ENCODE measurements at places on chromosomes 16 and 17.

DNA sequence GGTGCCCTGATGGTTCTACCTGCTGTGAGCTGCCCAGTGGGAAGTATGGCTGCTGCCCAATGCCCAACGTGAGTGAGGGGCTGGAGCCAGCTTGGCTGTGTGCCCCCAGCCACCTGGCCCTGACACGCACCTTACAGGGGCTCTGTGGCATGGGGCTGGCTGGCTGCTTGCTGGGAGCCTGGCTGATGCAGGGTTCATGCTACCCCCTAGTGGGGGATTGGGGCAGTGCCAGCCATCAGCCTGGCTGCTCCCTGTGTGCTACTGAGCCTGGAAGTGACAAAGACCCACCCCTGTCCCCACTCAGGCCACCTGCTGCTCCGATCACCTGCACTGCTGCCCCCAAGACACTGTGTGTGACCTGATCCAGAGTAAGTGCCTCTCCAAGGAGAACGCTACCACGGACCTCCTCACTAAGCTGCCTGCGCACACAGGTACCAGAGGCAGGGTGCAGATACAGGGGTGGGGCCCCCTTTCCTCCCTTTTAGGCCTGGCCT is 5.7 kb downstream of the GRN start:
- peak; percentile 84 for DNase-seq

- DNase-seq: no peak
These were observed 21.4 kb downstream of the ZC3H18 start for GRCh38 chr16:88591577-88592021.

- DNase-seq: no peak
These were observed 106.9 kb downstream of the SYCE1L start for GRCh38 chr16:77306075-77306474.

DNA sequence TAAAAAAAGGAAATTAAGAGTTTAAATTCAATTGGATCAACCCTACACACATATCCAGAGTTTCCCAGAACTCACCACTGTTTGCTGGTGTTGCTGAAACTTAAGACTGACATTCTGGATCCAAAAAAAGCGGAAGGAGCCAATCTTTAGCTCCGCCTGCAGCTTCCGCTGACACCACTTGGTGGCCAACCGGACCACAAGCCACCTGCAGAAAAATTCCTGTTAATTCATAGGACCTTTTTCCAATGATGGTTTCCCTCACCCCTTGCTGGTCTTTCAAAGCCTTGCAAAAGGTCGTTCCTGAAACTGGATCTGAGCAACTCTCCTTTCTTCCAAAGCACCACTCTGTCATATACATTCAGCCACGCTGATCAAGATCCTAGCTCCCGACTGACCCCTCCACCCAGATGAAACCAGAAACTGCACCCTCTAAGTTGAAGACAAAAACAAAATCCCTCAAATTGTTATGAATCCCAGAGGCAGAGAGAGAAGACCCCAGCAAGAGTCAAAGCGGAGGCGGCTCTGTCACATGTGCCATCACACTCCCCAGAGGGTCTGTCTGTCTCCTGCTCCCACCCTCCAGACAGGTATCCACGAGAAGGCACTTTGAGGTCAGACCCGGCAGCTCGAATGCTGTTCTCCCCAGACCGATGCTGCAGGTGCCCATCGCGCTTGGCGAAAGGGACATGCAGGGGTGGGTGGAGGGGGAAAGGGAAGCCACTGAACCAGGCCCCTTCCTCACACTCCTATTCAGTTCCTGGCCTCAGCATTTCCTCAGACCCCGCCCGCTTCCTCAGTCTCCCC is 773 bp downstream of the BLTP2 start:
- DNase-seq: peak; percentile 72

GRCh38 chr17:58060596-58061191 is 22.5 kb upstream of the DYNLL2 start:
- no peak for DNase-seq

DNA sequence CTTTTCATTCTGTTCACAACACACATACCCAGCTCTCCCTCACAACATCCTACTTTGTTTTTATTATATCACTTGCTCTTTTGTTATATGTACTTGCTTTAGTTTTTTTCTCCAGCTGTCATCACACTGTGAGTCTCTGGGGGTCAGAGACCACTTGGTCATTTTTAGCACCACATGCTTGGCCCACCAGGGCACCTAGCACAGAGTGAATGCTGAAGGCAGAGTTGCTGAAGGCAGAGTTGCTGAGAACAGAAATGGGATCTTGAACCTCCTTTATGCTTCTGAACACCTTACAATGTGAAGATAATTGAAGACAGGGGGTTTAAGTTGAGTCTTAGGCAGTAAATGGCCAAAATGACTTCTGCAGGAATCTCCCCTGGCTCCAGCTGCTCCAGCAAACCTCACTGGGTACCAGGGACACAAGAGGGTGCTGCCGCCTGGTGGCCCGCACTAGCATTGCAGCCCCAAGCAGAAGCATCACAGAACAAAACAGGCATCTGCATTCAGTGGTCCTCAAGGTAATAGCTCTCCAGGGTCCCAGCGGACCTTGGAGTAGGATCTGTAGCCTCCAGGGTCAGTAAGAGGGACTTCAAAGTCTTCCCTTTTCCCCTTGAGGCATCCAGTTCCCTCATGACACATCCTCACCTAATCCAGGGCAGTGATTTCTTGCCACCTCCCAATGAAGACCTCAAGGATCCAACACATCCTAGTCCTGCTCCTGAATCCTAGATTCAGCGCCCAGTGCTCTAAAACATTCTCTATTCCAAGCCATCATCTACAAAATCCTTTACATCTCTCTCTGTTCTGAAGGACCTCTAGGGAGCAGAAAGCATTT is 1972.6 kb downstream of the TP53TG3F start:
- no peak for DNase-seq

All from HTR-8/SVneo (cell line).